Activated naive CD8-positive, alpha-beta T cell treated with anti-CD3 and anti-CD28 coated beads, Interleukin-2, amount 10 ng/mL, durations not matched to agents 7 days and 5 days (primary cell): ENCODE measurements at places on chromosomes 1 and 21.

DNA sequence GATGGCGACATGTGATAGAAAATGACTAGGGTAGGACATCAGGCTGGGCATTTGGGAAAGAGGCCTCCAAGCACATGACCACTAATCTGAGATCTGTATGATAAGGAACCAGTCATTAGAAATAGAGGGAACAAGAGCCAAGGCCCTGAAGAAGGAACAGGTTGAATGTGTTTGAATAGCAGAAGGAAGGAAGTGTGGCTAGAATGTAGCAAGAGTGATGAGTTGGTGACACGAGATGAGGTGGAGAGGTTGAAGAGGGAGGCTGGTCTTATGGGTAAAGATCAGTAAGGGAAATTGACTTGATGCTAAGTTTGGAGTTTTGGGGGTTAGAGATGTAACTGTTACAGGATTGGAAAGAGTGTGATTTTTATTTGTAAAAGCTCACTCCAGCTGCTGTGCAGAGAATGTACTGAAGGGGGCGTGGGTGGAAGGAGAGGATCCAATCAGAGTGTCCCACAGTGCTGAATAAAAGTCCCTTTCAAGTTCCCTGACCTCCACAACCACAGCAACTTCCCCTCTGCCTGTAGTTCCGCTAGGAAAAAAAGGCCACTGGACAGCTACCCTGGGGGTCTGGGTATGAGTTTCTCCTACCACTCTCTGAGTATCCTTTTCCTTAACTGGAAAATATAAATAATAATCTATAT is 295.0 kb downstream of the OMA1 start:
- peaks cover 2% of the 10 kb centered on the region for H3K4me1 ChIP-seq
- H3K27ac ChIP-seq, result no peak overlapping the region
- no peak for DNase-seq
- peaks cover 29% of the 10 kb centered on the region for H3K27me3 ChIP-seq
- no peaks in the 10 kb centered on the region for H3K36me3 ChIP-seq

GRCh38 chr1:63688302-63688890 is 85.4 kb upstream of the ROR1 start:
- no peak overlapping the region for H3K27ac ChIP-seq
- H3K4me3 ChIP-seq, result no peak overlapping the region
- no peak for DNase-seq

DNA sequence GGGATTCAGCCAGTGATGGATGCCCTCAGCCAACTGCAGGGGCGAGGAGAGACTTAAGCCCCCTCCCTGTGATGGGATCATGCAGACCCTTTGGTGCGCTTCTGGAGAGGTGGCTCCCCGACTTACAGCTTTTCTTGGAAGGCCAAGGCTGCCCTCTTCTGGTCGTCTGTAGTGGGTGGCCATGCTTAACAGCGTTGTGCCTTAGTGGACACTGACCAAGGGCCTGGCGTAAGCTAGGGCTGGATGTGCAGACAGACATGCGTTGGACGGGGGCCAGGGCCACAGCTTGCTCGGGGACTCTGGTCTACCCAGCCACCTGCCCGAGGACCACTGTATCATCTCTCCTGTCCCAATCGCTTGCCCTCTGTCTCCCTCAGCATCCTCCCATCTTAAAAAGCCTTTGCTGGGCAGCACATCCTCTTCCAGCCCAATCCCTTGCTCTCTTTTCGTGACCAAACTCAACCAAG is 5.5 kb downstream of the AZIN2 start:
- no peak overlapping the region for H3K4me3 ChIP-seq
- DNase-seq, result peak; percentile 50
- peaks cover 6% of the 10 kb centered on the region for H3K27me3 ChIP-seq
- peak overlapping the region; percentile 50 for H3K27ac ChIP-seq
- peaks cover 47% of the 10 kb centered on the region for H3K4me1 ChIP-seq
- peaks cover 12% of the 10 kb centered on the region for H3K36me3 ChIP-seq

GRCh38 chr1:43366601-43367025 is 1.2 kb downstream of the ELOVL1 start:
- H3K4me3 ChIP-seq, result peak overlapping the region; percentile 94
- no peaks in the 10 kb centered on the region for H3K27me3 ChIP-seq
- no peak for DNase-seq
- H3K4me1 ChIP-seq, result peaks cover 37% of the 10 kb centered on the region
- peak overlapping the region; percentile 86 for H3K27ac ChIP-seq
- peaks cover 28% of the 10 kb centered on the region for H3K36me3 ChIP-seq

- no peak overlapping the region for H3K27ac ChIP-seq
- no peaks in the 10 kb centered on the region for H3K27me3 ChIP-seq
- no peak overlapping the region for H3K4me3 ChIP-seq
- DNase-seq, result no peak
Measured at GRCh38 chr21:34590520-34590919, 24.4 kb downstream of the RCAN1 start.

DNA sequence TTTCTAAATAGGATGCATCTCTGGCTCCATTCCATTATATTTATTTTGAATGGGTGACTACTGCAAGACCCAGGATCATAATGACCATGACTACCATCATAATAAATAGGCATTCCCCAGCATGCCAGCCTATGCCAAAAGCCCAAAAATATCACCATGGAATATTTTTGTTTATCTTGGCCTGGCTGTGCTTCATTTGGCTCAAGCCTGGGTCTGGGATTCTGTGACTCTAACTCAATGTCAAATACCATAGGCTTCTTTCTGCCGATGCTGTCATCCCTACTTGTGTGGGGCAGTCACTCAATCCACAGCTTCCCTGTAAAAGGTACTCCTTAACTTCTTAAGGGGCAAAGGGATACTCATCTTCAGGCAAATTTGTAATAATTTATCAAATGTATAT is 66.6 kb downstream of the DIRAS3 start:
- DNase-seq, result no peak
- no peaks in the 10 kb centered on the region for H3K36me3 ChIP-seq
- no peaks in the 10 kb centered on the region for H3K4me1 ChIP-seq
